GM23248 (cell line): ENCODE measurements at places on chromosomes 1 and 21. TPM values are rescaled to one million over a fixed set of nuclear protein-coding genes. Genes with fewer than 3 reads are reported as not detected.

C1orf174 gene
- 35.9 and 36.9 TPM in 2 replicates for polyA plus RNA-seq

CERS2 gene
- 201 and 202 TPM in 2 replicates for polyA plus RNA-seq

RIT1 gene
- polyA plus RNA-seq = 30.5 and 33.1 TPM in 2 replicates

DNM3 gene
- polyA plus RNA-seq = 1.4 and 1.8 TPM in 2 replicates

DUSP10 gene
- polyA plus RNA-seq = 16.2 and 16.4 TPM in 2 replicates

INSRR gene
- polyA plus RNA-seq = 0.09 TPM in 1 of 2 replicates, not detected in the other

KIF14 gene
- 2.2 and 2.3 TPM in 2 replicates for polyA plus RNA-seq

DNA sequence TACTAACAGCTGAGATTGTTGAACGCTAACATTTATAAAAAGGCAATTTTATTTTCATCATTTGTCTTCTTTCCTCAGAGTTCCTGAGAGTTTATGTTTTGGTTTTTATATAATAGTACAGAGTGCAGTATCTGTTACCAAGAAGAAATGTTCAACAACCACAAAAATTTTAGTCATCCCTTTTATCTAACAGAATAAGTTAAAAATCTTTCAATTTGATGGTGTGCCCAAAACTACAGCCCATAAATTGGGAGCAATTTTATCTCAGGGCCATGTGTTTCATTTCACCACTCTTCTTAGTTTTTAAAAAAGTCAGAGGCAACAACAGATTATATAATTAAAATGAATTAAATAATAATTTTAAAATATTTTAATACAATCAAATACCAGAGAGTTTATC lies 37.1 kb downstream of the NEXN start:
- H3K4me3 ChIP-seq = 0 out of 2 replicates have a peak overlapping the region, but pooled peaks have one; percentile 3
- peaks cover 56% of the 10 kb centered on the region for H3K36me3 ChIP-seq

DNA sequence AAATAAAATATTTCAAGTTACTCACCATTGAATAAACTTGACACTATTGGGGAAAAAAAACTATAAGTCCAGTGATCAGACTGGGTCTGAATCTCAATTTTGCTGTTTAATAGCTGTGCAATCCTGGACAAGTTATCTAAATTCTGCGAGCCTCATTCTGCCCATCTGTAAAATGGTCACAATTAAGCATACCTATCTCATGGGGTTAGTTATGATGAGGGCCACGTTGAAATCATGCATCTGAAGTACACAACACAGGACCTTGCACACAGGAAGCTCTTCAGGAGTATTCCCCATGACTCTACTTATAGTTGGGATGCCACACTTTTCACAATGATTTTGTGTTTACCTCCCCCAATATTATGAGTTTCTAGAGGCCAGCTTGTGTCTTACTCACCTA lies 3.8 kb upstream of the HTR1D start:
- H3K27ac ChIP-seq = no peak overlapping the region
- H3K27me3 ChIP-seq = peaks cover 30% of the 10 kb centered on the region
- no peak overlapping the region for H3K4me3 ChIP-seq
- H3K4me1 ChIP-seq = peaks cover 17% of the 10 kb centered on the region
- DNase-seq = no peak

GRCh38 chr1:219927298-219927955 lies 930 bp downstream of the SLC30A10 start:
- no peaks in the 10 kb centered on the region for H3K4me1 ChIP-seq
- no peak overlapping the region for H3K27ac ChIP-seq
- H3K4me3 ChIP-seq = peak overlapping the region; percentile 59
- peaks cover 20% of the 10 kb centered on the region for H3K27me3 ChIP-seq
- DNase-seq = no peak

DNA sequence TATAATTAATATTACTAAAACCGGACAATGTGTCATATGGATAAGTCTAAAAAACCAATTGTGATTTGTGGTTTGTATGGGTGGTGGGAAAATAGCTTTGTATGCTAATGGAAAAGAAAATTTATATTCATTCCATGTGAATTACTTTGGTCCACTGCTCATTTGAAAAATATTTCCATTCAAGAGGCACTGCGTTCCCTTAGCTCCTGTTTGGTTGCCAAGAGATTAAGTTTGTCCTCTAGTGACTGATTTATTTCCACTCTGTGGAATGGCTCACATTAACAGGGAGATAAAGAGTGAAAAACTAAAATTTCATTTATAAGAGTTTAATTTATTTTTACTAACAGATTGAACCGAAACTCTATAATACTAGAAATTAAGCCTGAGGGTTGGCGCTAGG lies 744.1 kb upstream of the CHRM3 start:
- H3K4me3 ChIP-seq = no peak overlapping the region
- H3K36me3 ChIP-seq = no peaks in the 10 kb centered on the region
- peak; percentile 48 for DNase-seq
- H3K27ac ChIP-seq = no peak overlapping the region

DNA sequence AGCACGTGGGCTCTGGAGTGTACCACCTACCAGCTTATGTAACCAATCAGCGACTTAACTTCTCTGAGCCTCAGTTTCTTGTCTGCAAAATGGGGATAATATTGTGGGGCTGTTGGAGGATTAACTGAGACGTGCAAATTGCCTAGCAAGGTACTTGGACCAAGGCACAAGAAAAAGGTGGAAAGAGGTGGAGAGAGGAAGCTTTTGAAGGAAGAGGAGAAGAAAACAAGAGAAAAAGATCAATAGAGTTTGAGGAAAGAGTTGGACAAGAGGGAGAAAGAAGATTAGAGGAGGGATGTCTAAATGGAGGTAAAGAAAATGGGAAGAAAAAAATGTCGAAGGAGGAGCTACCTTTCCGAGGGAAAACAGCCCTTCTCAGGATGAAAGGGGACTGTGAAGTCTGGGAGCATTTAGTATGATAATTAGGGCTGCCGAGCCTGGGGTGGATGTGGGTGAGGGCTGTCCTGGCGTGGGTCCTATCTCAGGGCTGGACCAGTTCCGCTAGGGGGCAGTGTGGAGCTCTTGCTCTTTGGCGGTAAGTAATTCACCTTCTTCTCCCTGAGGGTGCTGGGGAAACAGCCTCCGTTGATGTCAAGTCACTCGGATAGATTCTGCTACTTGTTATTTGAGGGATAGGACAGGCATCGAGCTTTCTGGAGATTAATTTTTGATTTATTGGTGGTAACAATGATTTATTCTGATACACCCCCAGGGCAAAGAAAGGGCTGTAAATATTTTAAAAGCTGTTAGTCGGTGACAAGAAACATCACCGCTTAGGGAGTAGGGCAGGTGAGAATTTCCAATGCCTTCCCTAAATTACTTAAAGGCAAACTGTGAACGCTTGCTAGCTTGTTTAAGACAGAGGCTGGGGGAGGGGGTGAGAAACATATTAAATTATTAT lies 79.0 kb upstream of the NFASC start:
- no peak overlapping the region for H3K27ac ChIP-seq
- H3K4me3 ChIP-seq = no peak overlapping the region
- no peaks in the 10 kb centered on the region for H3K36me3 ChIP-seq
- H3K27me3 ChIP-seq = peaks cover 44% of the 10 kb centered on the region
- peak; percentile 63 for DNase-seq
- no peaks in the 10 kb centered on the region for H3K4me1 ChIP-seq

- no peaks in the 10 kb centered on the region for H3K27me3 ChIP-seq
- H3K4me3 ChIP-seq = no peak overlapping the region
- DNase-seq = no peak
- H3K27ac ChIP-seq = no peak overlapping the region
- H3K36me3 ChIP-seq = no peaks in the 10 kb centered on the region
Measured at GRCh38 chr1:91311672-91312071, 93.0 kb downstream of the HFM1 start.

DNA sequence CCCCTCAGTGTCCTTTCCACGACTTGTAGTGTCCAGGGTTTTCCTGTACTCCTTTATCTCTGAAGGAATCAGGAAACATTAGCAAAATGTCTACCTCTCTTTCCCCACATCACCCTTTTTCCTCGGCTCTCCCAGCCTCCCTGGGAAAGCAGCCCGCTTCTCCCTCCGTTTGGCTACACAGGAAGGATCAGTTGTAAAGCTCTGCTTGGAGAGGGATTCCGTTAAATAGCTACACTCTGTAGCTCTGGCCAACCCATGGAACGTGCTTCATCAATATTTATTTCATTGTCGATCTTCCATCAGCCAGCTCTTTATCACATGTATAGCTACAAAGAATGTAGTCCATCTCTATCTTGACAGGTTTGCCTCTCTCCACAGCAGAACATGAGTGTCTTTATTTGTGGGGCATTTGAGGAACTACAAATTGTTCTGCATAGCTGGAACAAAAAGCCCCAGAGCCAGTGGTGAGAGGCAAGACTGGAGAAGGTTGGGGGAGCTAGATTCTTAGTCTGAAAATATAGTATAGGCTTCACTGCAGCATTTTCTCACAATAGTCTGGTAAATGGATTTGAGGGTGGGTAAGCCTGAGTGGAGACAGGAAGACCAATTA lies 191.8 kb downstream of the SLC35F3 start:
- no peaks in the 10 kb centered on the region for H3K36me3 ChIP-seq
- no peak for DNase-seq
- H3K27ac ChIP-seq = no peak overlapping the region
- peaks cover 4% of the 10 kb centered on the region; the same call in 1 of the 2 replicates for H3K27me3 ChIP-seq
- no peaks in the 10 kb centered on the region for H3K4me1 ChIP-seq

- H3K27me3 ChIP-seq = peaks cover 4% of the 10 kb centered on the region; the same call in 1 of the 2 replicates
- no peak overlapping the region for H3K27ac ChIP-seq
- no peak for DNase-seq
- H3K4me1 ChIP-seq = no peaks in the 10 kb centered on the region
Measured at GRCh38 chr21:41706678-41707077, 60.2 kb downstream of the RIPK4 start.

DNA sequence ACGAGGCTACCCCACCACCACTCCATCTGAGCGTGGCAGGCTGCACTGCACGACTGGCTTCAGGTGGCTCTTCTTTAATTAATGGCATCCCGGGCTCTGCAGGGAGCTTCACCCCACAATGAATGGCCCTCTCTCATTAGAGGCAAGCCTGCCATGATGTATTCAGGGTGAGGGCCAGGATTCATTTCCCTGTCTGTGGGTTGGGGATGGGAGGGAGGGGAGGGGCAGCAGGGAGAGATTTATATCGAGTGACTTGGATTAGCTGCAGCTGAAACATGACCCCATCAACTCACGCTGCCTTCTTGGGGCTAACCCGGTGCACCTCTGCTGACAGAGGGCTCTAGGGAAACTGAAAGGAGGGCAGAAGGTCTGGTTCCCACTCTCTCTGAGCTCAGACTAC lies 54.2 kb downstream of the ERI3 start:
- no peak overlapping the region for H3K4me3 ChIP-seq
- H3K27me3 ChIP-seq = no peaks in the 10 kb centered on the region
- DNase-seq = no peak
- H3K4me1 ChIP-seq = no peaks in the 10 kb centered on the region
